ENCODE measurements at places on chromosomes 11 and 22.

- no peak for DNase-seq
Measured at GRCh38 chr22:41687901-41688364, 734 bp downstream of the SNU13 start.

- no peak for DNase-seq
Measured at GRCh38 chr22:25078591-25078990, 121.1 kb upstream of the CRYBB3 start.

DNA sequence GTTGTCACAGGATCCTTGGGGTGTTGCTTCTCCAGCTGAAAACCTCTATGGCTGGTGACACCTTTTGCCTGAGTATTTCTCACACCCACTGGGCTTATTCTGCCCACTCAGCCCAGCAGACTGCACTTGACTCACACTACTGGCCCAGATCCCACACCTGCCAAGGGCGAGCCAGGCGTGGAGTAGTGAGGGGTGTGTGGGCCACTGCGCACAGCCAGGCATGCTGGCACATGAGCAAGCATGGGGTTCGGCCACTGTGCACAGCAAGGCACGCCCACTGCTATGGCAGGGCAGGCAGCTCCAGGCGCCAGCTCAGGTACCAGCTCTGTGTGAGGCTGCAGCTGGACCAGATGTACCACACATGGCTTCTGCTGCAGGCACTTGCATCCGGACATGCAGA lies 116.5 kb upstream of the MTNR1B start:
- DNase-seq: no peak

DNA sequence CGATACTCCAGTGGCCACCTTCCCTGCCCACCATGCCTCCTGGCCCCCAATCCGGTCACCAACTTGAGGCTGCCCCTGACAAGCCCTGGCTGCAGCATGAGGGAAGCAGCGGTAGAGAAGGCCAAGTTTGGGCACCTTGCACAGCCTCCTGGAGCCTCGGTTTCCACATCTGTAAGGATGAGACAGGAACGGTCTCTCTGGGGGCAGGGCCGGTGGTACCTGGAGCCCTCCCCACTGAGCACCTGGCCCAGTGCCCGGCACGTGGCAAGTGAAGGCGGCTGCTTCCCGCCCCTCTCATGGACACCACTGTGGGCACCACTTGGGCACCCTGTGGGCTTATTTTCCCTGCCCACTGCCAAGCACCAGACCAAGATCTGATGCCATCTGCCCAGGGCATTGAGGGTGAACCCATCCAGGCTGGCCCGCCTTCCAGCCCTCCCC lies 77.8 kb downstream of the CDKN1C start:
- no peak for DNase-seq

- DNase-seq: no peak
Measured at GRCh38 chr11:130431801-130432200, 3.4 kb upstream of the ADAMTS8 start.

GRCh38 chr22:46676881-46677280 lies 56.7 kb downstream of the GRAMD4 start:
- DNase-seq: no peak

GRCh38 chr11:31799435-31800397 lies 11.4 kb downstream of the PAX6 start:
- no peak for DNase-seq
